ENCODE measurements at places on chromosomes 2 and 18.
A peak's percentile ranks its signal among the peaks of the same experiment; 100 is the strongest.

DNA sequence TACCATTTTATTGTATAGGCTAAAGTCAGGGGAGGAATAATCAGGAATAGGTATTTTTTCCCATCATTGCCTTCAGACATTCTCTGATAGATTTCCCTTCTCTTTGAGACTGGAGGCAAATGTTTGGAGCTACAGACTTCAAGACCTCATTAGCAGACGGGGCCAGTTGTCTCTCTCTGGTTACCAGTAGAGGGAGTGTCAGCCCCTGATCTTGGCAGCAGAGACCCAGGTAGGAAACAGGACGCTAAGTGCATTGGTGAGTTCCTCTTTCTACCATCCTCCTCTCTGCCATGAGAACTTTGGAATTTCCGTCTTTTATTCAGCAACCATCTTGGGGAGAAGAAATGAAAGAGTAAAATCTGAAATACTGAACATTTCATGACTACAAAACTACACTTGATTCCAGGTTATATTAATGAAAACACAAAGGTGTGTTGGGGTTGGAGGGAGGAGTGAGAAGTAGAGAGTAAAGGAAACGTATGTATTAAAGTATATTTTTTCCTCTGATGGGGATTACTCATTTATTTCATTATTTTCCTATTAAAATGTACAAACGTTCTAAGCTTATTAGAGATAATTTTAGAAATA is 186.2 kb upstream of the GCFC2 start:
- no peak for DNase-seq

GRCh38 chr2:197674591-197674990 is 796 bp downstream of the RFTN2 start:
- DNase-seq: no peak

DNA sequence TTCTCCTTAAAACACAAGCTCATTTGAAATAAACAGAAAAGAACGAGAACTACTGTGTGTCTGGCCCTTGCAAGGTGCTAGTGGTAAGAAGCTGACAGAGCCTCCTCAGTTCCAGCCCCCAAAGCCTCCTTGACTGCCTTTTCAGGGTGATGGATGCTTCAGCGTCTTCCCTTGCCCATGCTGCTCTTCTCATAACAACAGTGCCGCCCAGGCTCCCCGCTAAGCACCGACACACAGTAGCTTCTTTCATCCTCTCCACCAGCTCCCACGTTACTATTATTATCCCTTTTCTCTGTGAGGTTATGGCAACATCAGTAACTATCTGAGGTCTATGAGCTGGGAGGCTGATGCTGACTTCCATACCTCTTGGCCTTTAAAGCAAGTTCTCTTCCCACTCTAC is 418.6 kb downstream of the TSN start:
- DNase-seq: no peak

DNA sequence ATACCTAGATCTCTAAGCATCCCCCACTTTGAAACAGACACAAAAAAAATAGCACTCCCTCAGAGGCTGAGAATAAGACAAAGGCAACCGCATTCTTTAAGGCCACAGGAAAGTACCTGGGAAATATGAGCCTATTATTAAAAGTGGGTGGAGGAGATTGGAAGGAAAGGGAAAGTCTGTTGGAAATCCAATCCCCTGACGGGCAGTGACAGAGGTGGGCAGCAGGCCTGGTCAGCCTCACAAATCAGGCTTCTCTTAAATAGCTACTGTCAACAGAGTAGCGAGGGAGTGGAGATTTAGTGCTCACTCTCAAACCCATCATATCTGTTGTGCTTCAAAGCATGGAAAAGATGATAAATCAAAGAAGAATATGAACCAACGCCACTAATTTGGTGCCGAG is 324.4 kb downstream of the ALK start:
- no peak for DNase-seq

DNA sequence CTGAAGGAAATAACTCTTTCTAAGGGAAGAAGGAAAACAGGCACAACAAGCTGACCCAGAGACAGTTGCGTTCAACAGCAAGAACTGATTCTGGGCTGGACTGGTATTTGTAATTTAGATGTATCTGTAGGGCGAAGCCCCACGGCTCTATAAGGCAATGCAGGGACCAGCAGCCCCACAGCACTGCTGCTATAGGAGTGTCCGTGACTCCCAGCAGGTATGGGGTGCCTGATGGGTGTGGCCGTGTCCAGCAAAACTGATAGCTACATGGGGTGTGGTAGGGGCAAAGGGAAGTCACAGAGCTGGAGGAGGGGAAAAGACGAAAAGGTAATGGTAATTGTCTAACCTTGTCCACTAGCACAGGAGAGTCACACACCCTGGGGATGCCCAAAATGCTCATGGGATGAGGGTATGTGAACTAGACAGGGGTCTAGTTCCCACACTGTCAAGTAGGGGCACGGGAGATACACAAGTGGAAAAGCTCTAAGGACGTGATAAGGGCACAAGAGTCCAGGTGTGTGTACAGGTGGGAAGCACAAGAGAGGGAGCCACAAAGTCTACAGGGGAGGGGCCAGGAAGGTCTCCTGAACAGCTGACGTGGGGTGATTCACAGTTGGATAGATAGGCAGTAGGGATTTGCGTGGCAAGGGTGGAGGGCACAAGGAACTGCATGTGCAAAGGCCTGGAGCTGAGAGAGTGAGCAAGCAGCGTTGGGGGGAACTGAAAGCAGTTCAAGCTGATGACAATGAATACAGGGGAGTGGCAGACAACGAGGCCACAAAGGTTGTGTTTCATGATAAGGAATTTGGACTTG is 48.5 kb upstream of the ASPRV1 start:
- peak; percentile 90 for DNase-seq

DNA sequence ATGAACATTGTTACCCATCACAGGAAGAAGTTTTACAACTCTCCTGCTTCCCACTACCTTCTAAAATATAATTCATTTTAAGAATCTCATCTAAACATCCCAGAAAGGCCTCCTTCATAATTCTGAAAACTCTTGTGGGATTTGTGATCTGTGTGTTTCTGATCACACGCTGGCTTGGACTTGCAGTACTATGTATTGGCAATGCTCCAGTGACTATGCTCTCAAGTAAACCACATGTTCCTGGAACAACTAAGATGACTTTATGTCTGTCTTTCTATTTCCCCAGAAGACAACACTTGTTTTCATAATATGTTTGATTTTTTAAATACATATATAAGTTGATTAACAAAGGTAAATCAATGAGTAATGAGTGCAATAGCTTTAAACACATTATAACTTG is 376.6 kb upstream of the NETO1 start:
- no peak for DNase-seq

GRCh38 chr2:15158100-15158499 is 403.0 kb downstream of the NBAS start:
- no peak for DNase-seq
